ENCODE measurements at places on chromosomes 4 and X.

DNA sequence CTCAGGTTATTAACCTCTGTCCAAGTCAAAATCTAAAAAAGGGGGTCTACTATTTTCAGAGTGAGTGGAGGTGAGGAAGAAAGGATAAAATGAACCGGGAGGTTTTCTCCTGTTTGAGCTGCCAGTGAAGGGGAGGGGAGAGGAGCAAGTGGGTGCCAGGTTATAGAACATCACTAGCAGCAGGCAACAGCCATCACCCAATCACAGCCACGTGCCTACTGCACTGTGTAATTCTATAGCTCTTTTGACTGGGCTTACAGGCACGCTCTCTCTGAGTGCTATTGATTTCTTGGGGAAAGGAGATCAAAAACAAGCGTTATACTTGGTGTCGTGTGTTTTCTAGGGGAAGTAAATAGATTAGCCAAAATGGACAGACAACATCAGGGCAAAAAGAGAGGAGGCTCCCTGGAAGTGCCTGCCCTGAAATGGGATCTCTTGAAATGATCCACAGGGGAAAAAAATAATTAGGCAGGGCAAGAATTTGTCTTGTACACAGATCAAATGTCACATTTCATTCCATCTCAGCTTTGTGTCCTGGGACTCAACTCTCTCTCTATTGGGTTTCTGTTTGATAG, 300.5 kb upstream of the LCORL start:
- DNase-seq, result no peak

- no peak for DNase-seq
Measured at GRCh38 chr4:71405791-71406190, 67.0 kb downstream of the SLC4A4 start.

- DNase-seq, result peak; percentile 20
Measured at GRCh38 chr4:81704461-81704860, 232.8 kb upstream of the RASGEF1B start.

GRCh38 chr4:140427106-140427918, at the start of gene CLGN:
TSS of gene CLGN (minus strand) at chr4:140427648. CDS start at chr4:140413078, 14,570 bp downstream.
- peak; percentile 55 for DNase-seq

- DNase-seq, result no peak
Measured at GRCh38 chr4:140157341-140157740, 3.4 kb upstream of the MAML3 start.

- no peak for DNase-seq
Measured at GRCh38 chr4:81348778-81349094, 123.0 kb downstream of the RASGEF1B start.

DNA sequence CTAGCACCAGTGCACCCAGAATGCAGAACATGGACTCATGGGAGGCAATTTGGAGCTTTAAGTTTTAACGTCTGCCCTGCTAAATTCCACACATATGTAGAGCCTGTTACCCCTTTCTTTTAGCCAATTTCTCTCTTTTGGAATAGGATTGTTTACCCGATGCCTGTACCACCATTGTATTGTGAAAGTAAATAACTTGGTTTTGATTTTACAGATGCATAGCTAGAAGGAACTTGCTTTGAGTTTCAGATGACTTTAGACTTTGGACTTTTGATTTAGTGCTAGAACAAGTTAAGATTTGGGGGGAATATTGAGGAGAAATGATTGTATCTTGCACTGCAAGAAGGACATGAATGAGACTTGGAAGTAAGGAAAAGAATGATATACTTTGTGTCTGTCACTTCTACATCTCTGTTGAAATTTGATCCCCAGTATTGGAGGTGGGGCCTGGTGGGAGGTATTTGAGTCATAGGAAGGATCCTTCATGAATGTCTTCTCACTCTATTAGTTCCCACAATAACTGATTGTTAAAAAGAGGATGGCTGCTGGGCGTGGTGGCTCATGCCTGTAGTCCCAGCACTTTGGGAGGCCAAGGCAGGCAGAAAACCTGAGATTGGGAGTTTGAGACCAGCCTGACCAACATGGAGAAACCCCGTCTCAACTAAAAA, 794.8 kb upstream of the LCORL start:
- DNase-seq, result no peak

GRCh38 chrX:55908661-55909212, 191.2 kb downstream of the RRAGB start:
- DNase-seq, result peak; percentile 1

DNA sequence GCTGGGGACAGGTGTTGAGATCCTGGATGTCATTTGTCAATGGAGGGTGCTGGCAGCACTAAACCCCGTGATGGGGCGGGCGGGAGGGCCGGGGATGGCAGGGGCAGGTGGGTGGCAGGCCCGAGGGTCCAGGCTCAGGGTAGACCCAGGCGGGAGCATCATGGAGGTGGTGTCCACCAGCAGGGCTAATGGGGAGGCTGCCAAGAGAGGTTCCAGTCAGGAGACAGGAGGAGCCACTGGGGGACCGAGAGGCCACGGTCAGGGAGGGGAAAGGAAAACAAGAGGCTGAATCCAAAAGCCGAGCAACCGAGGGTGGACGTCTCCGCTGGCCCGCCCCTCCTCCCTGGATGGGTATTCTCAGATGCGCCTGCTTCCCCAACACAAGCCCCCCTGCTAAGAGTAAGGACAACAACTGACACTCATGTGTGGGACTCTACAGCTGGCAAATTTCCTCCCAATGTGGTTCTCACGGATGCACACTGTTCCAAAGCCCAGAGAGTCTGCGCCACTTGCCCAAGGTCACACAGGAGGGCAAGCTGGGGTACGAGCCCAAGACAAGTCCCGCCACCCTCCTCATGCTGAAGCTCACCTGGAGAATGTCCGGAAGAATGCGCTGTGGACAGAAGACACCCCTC, 132.0 kb downstream of the CPZ start:
- no peak for DNase-seq

GRCh38 chr4:158760866-158761265, 8.0 kb upstream of the FNIP2 start:
- DNase-seq, result peak; percentile 57

GRCh38 chr4:106238820-106239420, 77.1 kb downstream of the TBCK start:
- DNase-seq, result peak; percentile 56

DNA sequence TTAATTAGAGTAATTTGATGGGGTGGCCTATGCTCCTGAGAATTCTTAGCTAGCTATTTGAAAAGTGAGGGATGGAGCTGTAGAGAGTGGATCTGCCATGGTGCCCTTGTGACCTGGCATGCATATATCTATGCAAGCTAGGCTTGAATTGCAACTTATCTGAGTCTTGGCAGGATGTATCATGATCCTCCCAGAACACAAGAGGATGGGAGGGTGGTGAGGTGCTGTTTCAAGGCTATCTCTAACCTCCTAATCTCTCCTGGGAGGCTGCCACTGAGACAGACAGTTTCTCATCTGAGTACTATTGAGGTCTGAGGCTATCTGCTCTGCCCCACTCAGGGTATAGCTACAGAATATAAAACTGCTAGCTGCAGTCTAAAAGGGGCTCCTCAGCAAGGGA, 56.6 kb downstream of the BRCC3 start:
- DNase-seq, result no peak

GRCh38 chr4:137541876-137542646, 9.8 kb upstream of the PCDH18 start:
- DNase-seq, result no peak

DNA sequence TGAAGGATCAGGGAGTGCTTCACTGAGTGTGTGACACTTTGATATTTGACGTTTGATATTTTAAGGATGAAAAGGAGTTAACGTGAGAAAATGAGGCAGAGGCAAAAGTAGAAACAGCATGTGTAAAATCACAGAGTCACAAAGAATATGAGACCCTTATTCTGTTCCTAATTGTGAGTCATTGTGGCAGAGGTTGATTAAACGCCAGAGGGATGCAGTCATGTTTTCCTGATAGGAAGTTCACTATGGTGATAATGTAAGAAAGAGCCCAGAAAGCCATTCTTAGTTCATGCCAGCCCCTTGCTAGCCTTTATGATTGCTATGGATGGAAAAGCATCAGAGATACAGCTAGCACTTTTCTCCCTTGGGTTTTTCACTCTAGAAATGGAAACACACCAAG, 33.5 kb upstream of the IGSF1 start:
- DNase-seq, result peak; percentile 2

GRCh38 chrX:54288968-54289367, 68.9 kb downstream of the WNK3 start:
- no peak for DNase-seq

- no peak for DNase-seq
Measured at GRCh38 chr4:77232653-77233052, 75.6 kb downstream of the CCNG2 start.

- no peak for DNase-seq
Measured at GRCh38 chrX:72247206-72247942, 8.5 kb upstream of the ERCC6L start.

- DNase-seq, result no peak
Measured at GRCh38 chr4:55336138-55337034, 9.7 kb upstream of the SRD5A3 start.

GRCh38 chrX:49977319-49978090, 55.1 kb downstream of the CLCN5 start:
- DNase-seq, result no peak

DNA sequence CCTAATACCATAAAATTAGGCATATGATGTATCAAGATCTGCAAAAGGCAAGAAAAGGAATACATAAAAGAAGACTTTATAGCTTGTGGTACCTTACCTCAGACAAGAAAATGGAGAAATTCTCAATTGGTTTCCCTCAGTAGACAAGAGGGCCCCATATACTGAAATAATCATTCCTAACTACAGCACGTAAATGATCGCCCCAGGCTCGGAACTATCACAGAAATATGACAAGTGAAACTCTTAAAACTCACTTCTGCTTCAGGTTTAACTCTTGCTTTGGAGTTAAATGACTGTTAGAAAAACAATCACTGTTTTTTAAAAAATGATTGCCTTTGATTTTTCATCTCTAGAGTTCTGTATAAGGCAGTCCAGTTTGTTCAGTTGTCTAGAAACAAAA, 38.6 kb upstream of the NAP1L5 start:
- no peak for DNase-seq

GRCh38 chrX:905848-906566, 275.4 kb downstream of the SHOX start:
- no peak for DNase-seq

GRCh38 chr4:124749421-124749820, 36.9 kb upstream of the ANKRD50 start:
- DNase-seq, result no peak

DNA sequence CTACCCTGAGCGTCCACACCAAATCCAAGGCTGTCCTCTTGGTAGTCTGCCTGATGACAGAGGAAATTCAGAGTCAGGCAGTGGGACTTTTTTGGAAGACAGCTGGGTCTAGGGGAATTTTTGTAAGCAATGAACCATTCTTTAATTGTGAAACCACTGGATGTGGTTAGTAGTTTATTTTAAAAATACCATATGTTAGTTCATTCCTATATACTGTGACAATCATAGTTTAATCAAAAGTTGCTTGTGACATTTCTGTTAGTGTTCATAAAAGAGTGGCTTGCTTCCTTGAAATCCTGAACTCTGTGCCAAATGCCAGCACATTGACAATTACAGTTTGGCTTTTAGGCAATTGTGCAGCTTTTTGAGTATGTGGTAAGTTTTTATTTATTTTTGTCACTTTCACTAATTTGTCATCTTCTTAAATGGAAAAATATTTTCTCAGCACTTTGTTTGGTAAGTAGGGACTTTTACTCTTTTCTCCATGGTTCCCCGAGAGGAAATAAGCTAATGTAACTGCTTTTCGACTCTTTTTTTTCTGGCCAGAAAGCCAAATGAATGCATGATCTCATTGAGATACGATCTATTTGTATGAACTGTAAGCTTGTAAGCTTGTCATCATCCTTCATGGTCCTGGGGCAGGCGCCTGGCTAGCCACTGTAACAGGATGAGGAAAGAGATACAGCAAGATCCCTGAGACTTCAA, 72.6 kb upstream of the SLC4A4 start:
- DNase-seq, result peak; percentile 82

DNA sequence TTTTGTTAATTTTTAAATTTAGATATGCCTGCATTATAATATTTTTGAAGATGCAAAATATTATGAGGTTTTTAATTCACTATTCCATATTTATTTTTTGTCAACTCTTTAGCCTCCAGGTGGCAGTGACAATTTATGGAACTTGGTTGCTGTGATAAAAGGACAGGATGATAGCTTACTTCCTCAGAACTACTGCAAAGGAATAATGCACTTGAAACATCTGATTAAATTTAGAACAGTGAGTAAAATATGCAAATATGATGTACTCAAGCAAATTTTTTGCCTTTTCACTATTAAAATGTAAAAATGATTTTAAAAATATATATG, 45.1 kb downstream of the SPATA4 start:
- DNase-seq, result peak; percentile 62

- DNase-seq, result peak; percentile 66
Measured at GRCh38 chr4:38869511-38869910, 1.9 kb downstream of the FAM114A1 start.

- DNase-seq, result no peak
Measured at GRCh38 chr4:86848732-86849619, at the start of gene SLC10A6. TSS of gene SLC10A6 (minus strand) at chr4:86849384. CDS start at chr4:86849115, 269 bp downstream.

GRCh38 chrX:93242897-93243296, 430.5 kb downstream of the NAP1L3 start:
- no peak for DNase-seq

Measured in fibroblast of skin of back (primary cell).